Occipital lobe (tissue), 3 donors: ENCODE measurements at places on chromosomes 5 and 9. TPM values are rescaled to one million over a fixed set of nuclear protein-coding genes. Genes with fewer than 3 reads are reported as not detected.

- DNase-seq: peak; percentile 45
These were observed 56.0 kb downstream of the SLC1A3 start for GRCh38 chr5:36662291-36662851.

DNA sequence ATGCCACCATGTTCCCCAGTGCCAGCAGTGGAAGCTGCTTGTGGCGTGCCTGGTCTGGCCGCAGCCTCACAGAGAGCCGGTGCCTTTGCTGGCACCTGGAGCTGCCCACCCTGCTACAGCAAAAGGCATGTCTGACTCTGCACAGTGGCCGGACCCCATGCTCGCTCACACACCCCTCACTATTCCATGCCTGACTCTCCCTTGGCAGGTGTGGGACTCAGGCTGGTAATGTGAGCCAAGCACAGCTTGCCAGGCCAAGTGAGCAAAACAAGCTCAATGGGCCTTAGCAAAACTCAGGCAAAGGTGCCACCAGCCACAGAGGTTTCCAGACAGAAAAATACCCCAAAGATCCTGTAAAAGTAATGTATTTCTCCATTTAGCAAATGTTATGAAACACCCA lies 15.5 kb downstream of the GNA14 start:
- no peak for DNase-seq

- DNase-seq: no peak
These were observed 8.5 kb downstream of the RXFP3 start for GRCh38 chr5:33944543-33945132.

- DNase-seq: no peak
These were observed 24.3 kb downstream of the HMGCR start for GRCh38 chr5:75361310-75361709.

GRCh38 chr9:38120961-38121360 lies 51.9 kb upstream of the SHB start:
- no peak for DNase-seq

DNA sequence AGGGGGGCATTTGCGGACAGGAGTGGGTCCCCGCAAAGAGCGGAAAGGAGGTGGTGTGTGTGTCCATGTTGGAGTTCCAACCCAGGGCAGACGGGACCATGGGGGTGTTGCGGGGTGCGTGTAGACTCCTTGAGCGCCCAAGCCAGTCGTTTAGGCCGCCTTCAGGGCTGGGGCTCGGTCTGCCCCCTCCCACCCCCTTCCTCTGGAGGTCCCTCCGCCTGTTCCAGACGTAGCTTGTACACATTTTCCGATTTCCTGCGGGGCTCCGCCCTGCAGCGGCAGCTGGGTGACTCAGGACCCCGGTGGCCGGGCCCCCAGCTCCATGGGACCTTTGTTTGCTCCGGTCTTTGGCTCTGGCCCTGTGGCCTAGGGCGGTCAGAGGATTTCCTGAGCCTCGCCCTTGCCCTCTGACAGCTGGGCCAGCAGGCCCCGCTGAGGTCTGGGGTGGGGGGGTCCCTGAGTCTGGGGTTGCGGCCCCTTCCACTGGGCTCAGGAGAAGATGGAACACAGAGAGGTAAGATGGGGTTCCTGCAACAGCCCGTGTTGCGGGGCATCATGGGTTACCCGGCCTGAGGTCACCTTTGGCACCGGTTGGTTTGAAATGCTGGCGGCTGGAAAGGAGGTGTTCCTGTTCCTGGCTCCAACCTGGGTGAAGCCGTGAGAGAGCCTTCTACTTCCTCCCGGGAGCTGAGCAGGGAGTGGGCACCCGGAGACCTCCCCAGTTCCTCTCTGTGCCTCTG lies 1.5 kb downstream of the PKN3 start:
- DNase-seq: no peak

Gene BNC2
- 1.6 TPM for total RNA-seq

Gene LCN6
- not detected for total RNA-seq

Gene TRAF2
- total RNA-seq: 8.9 TPM
